ENCODE measurements at places on chromosomes 12 and 14. TPM values are rescaled to one million over a fixed set of nuclear protein-coding genes. Genes with fewer than 3 reads are reported as not detected.

MYH7 gene
- total RNA-seq: under 0.01 TPM

C12orf60 gene
- 3.6 TPM for total RNA-seq

PRH2 gene
- 1.4 TPM for total RNA-seq

NUDT14 gene
- 15.9 TPM for total RNA-seq

CD163L1 gene
- total RNA-seq: 24.8 TPM

R3HDM2 gene
- 3.9 TPM for total RNA-seq

STYK1 gene
- total RNA-seq: 2.4 TPM
